Non-pigmented ciliary epithelial cell (primary cell): ENCODE measurements at places on chromosomes 2 and 18.

GRCh38 chr2:142983174-142983573 lies 105.7 kb downstream of the KYNU start:
- DNase-seq: no peak

DNA sequence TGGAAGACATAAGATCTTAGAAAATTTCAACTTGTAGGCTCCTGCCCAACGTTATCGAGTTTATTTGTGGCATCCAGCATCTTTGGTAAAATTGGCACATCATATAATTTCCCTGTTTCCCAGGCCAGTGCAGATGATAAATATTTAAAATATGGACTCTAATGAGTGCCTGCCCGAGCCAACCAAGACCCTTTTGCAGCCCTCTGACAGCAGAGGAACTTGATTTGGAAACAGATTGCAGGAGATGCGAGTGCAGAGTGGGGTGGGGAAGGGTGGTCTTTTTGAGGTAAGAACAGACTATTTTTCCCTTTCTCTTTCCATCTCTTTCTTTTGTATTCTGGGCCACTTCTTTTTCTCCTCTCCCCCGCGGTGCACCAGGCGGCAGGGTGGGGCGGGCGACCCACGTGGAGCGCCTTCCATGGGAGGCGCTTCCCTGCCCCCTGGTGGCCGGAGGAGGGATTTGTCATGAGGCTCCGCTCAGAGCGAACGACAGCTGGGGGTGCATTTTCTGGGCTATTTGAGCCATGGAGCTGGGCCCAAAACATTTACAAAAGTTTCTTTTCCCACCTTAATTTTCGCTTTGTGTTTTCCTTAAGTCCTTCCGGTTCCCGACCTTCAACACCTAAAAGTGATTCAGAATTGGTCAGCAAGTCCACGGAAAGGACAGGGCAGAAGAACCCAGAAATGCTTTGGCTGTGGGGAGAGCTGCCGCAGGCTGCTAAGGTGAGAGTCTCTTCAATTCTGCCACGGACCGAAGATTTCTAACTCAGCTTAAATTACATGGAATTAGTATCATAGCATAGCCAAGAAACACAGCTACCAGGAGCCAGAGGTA lies 32.7 kb downstream of the LPIN1 start:
- no peak for DNase-seq

- DNase-seq: peak; percentile 56
Observed at GRCh38 chr2:108271691-108272253, 16.9 kb upstream of the SULT1C2 start.

DNA sequence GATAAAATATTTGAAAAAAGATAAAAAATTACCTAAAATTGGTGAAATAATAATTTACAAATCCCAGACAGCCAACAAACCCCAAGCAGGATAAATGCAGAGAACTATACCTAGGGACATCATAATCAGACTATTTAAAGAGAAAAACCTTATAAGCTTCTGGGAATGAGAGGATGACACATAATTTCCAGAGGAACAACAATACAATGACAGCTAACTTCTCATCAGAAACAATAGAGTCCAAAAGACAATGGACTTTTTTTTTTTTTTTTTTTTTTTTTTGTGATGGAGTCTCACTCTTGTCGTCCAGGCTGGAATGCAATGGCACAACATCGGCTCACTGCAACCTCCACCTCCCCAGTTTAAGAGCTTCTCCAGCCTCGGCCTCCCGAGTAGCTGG lies 65.2 kb downstream of the SOCS6 start:
- no peak for DNase-seq

GRCh38 chr2:101018934-101019333 lies 16.8 kb downstream of the RPL31 start:
- no peak for DNase-seq

DNA sequence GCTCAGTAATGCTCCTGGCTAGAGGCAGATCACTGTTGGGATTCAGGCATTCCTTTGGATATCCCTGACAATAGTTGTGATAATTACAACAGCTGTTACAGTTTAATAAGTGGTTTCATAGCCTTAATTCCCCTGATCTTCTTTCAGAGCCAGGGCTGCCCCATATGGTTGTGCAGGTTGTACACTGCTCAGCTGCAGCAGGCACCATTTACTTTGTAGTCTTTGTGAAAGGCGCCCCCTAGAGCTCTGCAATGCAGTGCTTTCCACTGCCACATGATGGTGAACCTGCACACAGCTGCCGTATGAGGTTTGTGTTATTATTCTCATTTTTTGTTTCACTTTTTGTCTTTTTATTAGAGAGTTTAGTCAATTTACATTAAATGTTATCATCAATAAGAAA lies 239.1 kb downstream of the KCNS3 start:
- no peak for DNase-seq
